ENCODE measurements at places on chromosomes 2 and 18.

GRCh38 chr2:205715831-205716525, 33.7 kb downstream of the NRP2 start:
- DNase-seq: no peak

GRCh38 chr2:219024059-219024458, 17.3 kb downstream of the CFAP65 start:
- DNase-seq: no peak

DNA sequence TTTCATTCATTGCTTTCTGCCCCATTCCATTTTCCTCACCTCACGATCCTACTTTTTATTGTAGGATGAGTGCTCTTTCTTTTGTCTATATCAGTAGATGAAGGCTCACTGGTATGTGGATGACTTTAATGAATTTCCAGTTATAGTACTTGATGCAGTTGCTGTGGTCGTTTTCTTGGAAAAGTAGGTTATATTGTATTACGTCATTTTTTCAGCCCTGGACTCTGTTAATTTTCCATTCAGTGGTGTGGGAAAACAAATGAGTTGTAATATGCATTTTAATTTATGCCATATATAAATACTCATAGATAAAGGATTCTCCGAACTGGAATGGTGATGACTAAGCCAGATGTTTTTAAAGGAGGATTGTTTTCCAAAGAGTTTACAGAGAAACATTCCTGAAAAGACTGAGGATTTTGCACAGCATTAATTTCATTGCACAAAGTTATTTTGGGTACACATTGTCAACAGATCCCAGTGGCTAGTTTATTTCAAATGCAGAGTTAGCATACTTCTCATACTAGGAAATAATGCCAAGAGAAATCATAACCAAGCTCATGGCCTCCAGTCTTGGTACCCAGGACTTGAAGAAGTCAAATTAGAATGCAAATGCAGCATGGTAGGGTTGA, 189.7 kb downstream of the PAX3 start:
- DNase-seq: no peak

DNA sequence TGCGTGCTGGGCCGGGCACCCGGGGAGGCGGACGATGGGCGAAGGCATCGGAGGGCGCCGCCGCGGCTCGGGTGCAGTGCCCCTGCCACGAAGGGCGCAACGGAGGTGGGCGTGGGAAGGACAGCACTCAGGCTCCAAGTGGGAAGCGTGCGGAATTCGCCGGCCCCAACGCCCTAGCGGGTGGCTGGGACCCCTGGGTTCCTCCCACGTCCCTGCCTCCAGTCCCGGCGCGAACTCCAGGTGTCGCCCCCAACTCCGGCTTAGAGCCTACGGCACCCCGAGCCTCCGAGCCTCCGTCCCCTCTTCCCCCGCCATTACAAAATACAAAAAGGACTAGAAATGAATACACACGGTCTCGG, 1.3 kb downstream of the CYP27C1 start:
- DNase-seq: no peak

DNA sequence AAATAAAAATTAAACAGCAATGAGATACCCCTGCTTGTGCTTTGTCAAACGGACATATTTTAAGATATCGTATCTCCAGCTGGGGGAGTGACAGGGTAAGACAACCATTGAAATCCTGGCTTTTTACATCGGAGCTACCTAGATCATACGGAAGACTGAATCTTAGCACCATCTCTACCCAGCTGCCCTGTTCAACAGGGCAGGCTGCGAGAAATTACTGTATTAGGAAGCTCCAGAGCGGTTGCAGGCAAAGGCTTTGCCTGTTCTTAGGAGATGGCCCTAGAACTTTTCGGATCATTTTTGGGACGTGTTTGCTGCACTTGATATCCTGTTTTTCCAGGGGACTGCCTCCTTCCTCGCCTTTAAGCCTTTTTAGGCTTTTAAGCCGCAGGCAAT, 2.0 kb upstream of the PRKCE start:
- DNase-seq: no peak

DNA sequence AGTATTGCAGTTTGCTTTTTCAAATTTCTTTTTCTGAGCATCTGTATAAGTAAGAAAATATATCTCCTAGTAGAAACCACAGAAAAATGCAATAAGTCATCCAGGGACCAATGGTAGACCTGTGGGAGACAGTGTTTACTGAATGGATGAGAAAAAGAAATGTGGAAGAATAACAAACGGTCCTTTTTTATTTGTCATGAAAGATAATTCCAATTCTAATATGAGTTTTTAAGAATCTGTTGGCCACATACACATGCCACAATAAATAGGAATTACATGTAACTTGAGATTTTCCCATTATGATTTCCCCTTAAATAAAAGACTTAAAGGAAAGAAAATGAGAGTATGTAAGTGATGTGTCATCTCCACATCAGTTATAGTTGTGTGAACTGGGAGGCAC, 107.7 kb upstream of the RAB27B start:
- DNase-seq: no peak

DNA sequence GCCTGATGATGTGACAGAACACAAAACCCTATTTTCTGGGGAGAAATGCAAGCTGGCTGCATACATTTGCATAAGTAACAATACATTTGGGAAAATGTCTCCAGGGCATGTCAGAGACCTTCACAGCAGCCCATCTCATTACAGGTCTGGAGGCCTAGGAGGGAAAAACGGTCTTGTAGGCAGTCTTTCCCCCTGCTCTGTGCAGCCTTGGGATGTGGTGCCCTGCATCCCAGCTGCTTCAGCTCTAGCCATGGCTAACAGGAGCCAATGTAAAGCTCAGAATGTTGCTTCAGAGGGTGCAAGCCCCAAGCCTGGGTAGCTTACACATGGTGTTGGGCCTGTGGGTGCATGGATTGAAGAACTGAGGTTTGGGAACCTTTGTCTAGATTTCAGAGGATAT, 133.0 kb downstream of the CCDC178 start:
- no peak for DNase-seq

GRCh38 chr2:11228692-11229091, 73.4 kb downstream of the SLC66A3 start:
- DNase-seq: no peak

DNA sequence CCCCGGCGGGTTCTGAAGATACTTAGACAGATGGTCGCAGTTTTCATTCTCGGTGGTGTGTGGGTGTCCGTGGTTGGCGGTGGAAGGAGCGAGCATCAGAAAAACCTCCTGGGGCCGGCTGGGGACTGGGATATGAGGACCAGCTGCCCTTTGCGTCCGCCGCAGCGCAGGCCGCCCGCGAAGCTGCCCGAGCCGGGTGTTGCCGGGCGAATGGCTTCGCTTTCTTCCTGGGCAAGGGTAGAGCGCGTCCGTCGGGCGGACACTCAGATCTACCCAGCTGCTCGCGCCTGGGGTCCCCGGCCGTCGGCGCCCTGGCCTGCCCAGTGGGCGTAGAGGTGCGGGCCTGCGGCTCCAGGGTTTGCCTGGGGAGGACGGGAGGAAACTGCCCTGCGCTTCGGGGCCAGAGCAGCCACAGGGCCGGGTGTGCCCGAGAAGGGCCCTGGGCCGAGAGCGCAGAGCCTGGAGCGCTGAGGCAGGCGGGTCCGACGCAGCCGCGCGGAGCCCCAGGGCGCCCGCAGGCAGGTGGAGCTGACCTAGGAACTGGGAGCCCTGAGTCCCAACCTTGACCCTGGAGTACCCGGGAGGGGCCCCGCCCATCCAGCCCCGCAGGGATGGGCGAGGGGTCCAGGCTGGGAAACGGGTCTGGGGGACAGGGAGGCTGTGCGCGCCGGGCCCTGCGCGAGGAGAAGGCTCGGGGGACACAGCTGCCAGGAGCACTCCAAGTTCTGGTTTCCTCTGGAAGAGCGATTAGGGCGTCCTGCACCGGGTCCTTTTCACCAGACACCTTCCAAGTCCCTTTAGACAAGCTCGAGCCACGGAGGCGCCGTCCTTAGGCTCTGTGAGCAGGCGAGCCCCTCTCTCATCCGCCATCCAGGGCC, 1.3 kb downstream of the TWIST2 start:
- DNase-seq: no peak
